CD8-positive, alpha-beta memory T cell (primary cell): ENCODE measurements at places on chromosomes 1 and 21.

DNA sequence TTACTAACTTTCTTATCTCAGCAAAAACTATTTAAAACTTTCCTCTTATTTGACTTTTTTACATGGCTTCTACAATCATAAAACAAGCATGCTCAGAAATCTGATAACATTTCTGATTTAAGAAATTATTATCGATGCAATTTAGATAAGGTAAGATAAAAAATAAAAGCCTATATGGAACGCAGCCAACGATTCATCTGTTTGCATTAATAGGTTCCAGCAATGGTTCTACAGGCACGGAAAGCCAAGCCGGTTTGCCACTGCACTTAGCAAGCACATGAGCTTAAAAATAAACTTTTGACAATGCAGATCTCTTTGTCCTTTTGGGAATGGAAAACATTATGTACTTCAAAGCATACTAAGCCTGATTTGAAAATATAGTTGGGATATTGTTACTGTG is 77.5 kb upstream of the KCNK2 start:
- no peak overlapping the region for H3K27ac ChIP-seq
- no peaks in the 10 kb centered on the region for H3K36me3 ChIP-seq

DNA sequence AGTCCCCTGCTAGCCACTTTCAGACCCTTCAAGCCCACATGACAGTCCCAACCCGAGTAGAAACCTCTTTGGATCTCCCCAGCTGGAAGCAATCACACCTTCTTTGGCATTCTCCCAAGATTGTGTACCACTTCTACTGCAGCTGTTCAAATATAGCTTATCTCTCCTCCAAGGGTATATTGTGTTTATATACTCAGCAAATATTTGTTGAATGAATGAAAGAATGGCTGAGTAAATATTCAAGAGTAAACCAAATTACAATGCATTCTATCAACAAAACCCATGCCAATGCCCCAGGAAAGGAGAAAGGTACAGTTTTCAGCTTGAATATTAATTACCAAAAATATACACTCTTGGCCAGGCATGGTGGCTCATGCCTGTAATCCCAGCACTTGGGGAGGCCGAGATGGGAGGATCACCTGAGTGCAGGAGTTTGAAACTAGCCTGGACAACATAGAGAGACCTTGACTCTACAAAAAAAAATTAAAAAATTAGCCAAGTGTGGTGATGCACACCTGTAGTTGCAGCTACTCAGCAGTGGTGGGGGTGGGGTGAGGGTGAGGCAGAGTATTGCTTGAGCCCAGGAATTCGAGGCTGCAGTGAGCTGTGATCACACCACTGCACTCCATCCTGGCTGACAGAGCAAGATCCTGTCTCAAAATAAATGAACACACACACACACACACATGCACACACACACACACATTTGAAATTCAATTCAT is 68.5 kb downstream of the NIBAN1 start:
- H3K4me3 ChIP-seq = no peak overlapping the region
- H3K27ac ChIP-seq = no peak overlapping the region
- no peaks in the 10 kb centered on the region for H3K27me3 ChIP-seq
- peaks cover 5% of the 10 kb centered on the region for H3K4me1 ChIP-seq
- no peaks in the 10 kb centered on the region for H3K36me3 ChIP-seq

DNA sequence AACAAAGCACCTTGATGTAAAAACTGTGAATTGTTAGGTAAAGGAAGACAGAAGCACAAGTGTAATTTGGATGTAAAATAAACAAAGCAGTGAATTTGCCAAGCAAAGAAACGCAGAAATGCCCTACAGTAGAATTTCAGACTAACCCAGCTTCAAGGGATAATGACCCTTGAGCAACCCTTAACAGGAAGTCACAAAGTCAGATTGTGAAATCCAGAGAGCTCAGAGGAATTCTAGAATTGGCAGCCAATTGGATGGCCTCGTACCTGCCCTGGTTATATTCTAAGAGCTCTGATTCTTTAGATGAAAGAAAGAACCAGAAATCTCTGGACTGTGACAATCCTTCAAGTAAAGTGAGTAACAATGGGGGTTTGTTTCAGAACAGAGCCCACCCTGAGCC is 152.7 kb upstream of the CHRM3 start:
- no peak overlapping the region for H3K4me3 ChIP-seq
- H3K4me1 ChIP-seq = no peaks in the 10 kb centered on the region
- DNase-seq = no peak
- no peaks in the 10 kb centered on the region for H3K27me3 ChIP-seq

- no peak for DNase-seq
- no peak overlapping the region for H3K27ac ChIP-seq
- H3K27me3 ChIP-seq = no peaks in the 10 kb centered on the region
- no peak overlapping the region for H3K4me3 ChIP-seq
- peaks cover 6% of the 10 kb centered on the region for H3K4me1 ChIP-seq
Measured at GRCh38 chr1:206477581-206478380, 7.5 kb downstream of the IKBKE start.

DNA sequence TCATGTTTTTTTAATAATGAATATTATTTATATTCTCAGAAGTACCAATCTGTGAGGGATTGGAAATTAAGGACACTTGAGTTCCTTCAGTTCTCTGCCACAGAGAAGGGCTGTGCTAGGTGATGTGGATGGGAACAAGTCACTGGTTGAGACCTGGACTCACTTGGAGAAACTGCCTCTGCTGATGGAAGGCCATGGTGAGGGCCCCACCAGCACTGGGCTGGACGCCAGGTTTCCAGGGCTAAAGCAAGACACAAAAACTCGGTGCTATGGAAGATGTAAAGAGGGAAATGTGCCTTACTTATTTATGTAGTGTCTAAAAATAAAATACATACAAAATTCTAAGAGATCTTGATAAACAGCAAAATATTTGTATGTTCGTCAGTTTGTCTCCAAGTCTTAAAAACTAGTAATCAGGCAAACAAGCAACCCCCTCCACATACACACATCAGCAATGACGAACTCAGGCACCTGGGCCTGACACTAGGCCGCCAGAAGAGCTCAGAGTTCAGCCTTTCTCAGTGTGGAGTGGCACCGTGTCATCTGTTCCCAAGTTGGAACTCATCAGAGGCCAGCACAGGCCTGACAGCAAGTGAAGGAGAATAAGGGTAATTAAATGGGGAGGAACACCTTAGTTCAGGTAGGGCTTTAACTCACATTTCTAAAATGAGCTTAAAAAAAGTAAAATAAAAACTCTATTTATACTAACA is 19.6 kb downstream of the SIPA1L2 start:
- no peaks in the 10 kb centered on the region for H3K27me3 ChIP-seq
- no peaks in the 10 kb centered on the region for H3K36me3 ChIP-seq
- H3K27ac ChIP-seq = no peak overlapping the region
- H3K4me1 ChIP-seq = no peaks in the 10 kb centered on the region
- no peak overlapping the region for H3K4me3 ChIP-seq
